ENCODE measurements at places on chromosomes 7 and 10.

- peak; percentile 49 for DNase-seq
These were observed 100.3 kb downstream of the CTBP2 start for GRCh38 chr10:125060026-125060425.

- no peak for DNase-seq
These were observed 119.1 kb downstream of the PHTF2 start for GRCh38 chr7:77917500-77918262.

DNA sequence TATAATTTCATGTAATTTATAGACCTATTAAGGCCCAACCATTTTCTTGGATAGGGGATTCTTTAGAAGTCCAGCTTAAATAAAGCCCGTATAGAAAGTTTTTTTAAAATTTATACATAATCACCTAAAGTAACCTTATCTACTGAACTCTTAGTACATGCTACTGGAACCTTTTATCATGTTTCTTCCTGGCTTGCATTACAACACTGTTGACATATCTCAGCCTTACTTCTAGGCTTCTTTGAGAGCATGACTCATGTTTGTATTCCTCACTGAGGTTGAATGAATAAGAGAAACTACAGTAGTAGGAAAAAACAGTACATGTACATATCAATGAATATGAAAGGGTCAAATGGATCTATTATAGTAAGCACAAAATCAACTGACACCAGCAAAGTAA, 8.2 kb upstream of the MAGI2 start:
- DNase-seq, result no peak

- DNase-seq, result no peak
These were observed 86.8 kb downstream of the FAM204A start for GRCh38 chr10:118255355-118255754.

GRCh38 chr7:13560441-13560840, 429.0 kb downstream of the ETV1 start:
- no peak for DNase-seq

- no peak for DNase-seq
These were observed 56.4 kb downstream of the BBS9 start for GRCh38 chr7:33185786-33186185.

DNA sequence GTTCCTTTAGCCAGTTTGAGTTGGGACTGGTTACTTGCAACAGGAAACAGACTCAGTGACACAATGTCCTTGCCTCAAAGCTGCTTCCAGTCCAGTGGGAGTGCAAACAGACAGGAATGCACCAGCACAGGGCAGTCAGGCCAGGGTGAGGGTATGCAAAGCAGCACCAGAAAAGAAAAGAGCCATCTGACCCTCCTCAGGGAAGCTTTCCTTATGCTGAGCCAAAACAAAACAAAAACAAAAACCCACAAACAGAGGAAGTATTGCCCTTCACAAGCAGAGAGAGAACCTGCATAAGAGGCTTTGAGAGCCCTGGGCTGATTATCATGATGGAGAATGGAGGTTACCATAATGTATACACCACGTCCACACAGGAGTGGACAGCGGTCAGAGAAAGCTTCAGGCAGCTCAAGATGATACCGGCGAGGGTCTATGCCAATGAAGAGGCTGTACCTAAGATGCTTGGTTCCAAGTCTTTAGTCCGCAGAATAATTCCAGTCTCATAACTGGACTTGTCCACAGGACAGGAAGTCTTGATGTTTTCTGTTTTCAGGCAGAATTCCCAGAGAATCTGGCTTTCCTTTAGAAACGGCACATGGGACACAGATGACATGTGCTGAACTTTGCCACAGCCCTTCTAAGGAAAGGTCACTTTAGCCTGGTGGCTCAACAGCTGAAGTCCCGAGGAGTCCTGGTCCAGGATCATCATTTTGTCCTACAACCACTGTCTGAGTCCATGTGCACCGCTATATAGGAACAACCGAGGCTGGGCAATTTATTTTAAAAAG, 263.3 kb downstream of the TNS3 start:
- no peak for DNase-seq

DNA sequence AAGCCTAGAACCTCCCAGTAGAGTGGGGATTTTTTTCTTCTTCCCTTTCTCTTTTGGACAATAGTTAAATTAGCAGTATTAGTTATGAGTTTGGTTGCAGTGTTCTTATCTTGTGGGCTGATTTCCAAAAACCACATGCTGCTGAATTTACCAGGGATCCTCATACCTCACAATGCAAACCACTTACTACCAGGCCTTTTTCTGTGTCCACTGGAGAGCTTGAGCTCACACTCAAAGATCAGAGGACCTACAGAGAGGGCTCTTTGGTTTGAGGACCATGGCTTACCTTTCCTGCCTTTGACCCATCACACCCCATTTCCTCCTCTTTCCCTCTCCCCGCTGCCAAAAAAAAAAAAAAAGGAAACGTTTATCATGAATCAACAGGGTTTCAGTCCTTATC, 5.4 kb downstream of the OPN1SW start:
- no peak for DNase-seq

DNA sequence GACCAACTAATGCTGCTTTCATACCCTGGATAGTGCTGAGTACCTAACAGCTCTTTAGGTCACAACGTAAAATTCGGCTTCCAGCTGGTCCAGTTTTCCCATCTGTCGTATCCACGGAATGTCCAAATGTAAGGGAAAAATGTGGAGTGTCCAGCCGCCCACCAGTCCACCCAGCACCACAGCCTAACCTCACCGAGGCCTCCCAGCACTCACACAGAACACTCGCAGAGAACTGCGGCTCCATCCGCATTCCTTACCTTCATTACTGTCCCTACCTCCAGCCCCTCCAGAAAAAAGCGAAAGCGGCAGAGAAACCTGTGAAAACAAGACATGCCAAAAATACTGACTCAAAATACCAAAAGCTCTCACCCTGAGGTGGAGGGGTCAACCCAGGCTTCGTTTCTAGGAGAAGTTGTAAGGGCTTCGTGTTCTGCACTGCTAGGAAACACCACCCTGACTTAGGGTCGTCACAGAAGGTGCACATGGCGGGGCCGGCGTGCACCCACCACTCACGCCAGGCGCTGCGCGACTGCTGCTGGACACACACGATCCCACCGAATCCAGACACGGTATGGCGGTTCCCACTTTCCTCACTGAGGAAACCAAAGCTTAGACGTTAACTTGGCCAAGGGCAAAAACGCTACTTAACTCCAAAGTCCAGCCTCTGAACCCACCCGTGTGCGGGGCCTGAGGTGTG, 73.9 kb downstream of the AMZ1 start:
- no peak for DNase-seq

DNA sequence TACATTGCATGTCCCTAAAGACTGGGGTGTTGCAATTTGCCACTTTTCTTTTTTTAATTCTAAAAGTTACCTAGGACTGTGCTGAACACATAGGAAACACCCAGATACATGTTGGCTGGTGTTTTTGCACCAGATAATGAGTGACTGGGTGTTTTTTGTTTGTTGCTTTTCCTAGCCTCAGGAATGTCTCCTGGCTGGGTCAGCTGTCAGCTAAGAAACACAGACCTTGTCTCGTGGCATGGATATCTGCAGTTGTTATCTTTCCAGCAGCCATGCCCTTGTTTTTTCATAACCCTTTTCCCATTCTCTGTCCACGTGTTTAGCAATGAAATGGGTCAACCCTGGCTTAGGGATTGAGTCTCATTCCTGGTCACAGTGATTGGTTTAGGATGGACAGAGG, 433.9 kb upstream of the ZMIZ1 start:
- DNase-seq, result no peak

- no peak for DNase-seq
These were observed 38.6 kb downstream of the MYO3A start for GRCh38 chr10:25972631-25973030.

GRCh38 chr7:39252916-39253315, 275.2 kb downstream of the POU6F2 start:
- DNase-seq, result no peak

- DNase-seq, result peak; percentile 91
These were observed at the start of gene SEMA3D for GRCh38 chr7:85186521-85187241. Gene SEMA3D (minus strand): TSS chr7:85187056. CDS start chr7:85121891, 65,165 bp downstream.

DNA sequence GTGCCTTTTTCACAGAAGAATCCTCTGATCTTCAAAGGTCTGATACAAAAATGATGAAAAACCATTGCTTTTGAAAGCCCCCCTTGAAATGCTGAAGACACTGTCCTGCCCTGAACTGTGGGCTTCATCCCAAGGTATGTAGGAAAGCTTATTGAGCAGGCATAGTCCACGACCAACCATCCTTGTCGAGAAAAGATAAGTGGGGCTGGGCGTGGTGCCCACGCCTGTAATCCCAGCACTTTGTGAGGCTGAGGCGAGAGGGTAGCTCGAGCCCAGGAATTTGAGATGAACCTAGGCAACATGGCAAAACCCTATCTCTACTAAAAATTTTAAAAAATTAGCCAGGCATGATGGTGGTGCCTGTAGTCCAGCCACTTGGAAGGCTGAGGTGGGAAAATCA, 25.6 kb downstream of the TACR2 start:
- DNase-seq, result no peak

- no peak for DNase-seq
These were observed 132.2 kb upstream of the PLXNA4 start for GRCh38 chr7:132708470-132708869.

GRCh38 chr10:76049581-76050290, 618.3 kb downstream of the LRMDA start:
- DNase-seq, result no peak

GRCh38 chr7:10211861-10212260, 761.8 kb upstream of the PHF14 start:
- DNase-seq, result no peak

DNA sequence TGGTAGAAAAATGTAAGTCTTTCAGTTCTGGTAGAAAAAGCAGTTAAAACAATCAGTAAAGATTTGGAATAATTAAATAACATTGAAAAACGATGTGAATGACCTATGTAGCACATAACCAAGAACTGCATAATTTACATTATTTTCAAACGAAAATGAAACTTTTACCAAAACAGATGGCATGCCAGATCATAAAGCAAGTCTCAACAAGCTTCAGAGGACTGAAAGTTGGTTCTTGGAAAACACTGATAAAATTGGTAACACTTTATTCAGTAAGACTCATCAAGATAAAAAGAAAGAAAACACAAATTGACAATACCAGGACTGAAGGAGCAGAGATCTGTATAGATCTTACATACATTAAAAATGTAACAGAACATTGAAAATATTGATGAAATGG, 92.8 kb downstream of the VIPR2 start:
- no peak for DNase-seq

Data from right hindlimb (tissue), 1 donor.